ENCODE measurements at places on chromosomes 3 and 15. TPM values are rescaled to one million over a fixed set of nuclear protein-coding genes. Genes with fewer than 3 reads are reported as not detected.

The SLC22A14 gene
- 0.17 TPM for total RNA-seq

- H3K27me3 ChIP-seq = no peaks in the 10 kb centered on the region
- no peaks in the 10 kb centered on the region for H3K4me1 ChIP-seq
- no peak overlapping the region for H3K27ac ChIP-seq
- no peaks in the 10 kb centered on the region for H3K36me3 ChIP-seq
- no peak for DNase-seq
- H3K4me3 ChIP-seq = no peak overlapping the region
Observed at GRCh38 chr3:154657218-154657617, 227.2 kb upstream of the GPR149 start.

- no peaks in the 10 kb centered on the region for H3K27me3 ChIP-seq
- no peak overlapping the region for H3K4me3 ChIP-seq
- DNase-seq = no peak
- H3K36me3 ChIP-seq = no peaks in the 10 kb centered on the region
- H3K27ac ChIP-seq = no peak overlapping the region
Observed at GRCh38 chr15:49415149-49415548, 7.9 kb upstream of the FGF7 start.

The LIPH gene
- not detected for total RNA-seq

The CELF6 gene
- 0.13 TPM for total RNA-seq

The ANKRD63 gene
- total RNA-seq = not detected

- no peak overlapping the region for H3K27ac ChIP-seq
- no peaks in the 10 kb centered on the region for H3K36me3 ChIP-seq
- H3K4me1 ChIP-seq = peaks cover 29% of the 10 kb centered on the region
- H3K4me3 ChIP-seq = no peak overlapping the region
Observed at GRCh38 chr3:134667956-134668355, 17.1 kb upstream of the KY start.

- no peak for DNase-seq
- H3K27me3 ChIP-seq = no peaks in the 10 kb centered on the region
- H3K27ac ChIP-seq = peak overlapping the region; percentile 78
- H3K4me1 ChIP-seq = peaks cover 13% of the 10 kb centered on the region
- H3K4me3 ChIP-seq = no peak overlapping the region
Observed at GRCh38 chr15:75902129-75902557, 1.5 kb upstream of the FBXO22 start.

All from psoas muscle (tissue), 8 donors.